ENCODE measurements at places on chromosomes 5 and 9.

DNA sequence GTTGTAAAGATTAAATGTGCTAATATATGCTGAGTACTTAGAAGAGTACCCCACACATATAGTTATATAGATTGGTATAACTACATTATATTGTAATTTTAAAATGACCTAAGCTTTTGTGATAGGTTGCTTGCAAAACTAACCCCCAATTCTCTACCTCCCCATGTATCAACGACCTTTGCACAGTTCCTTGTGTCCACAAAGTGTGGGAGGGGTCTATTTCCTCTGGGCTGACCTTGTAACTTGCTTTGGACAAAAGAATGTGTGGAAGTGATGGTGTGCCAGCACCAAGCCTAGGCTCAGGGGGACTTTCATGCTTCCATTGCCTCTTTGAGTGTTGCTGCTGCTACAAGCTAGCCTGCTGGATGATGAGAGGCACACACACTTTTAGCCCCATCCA, 20.6 kb downstream of the C5 start:
- no peak for DNase-seq

GRCh38 chr5:103315455-103315854, 56.9 kb downstream of the MACIR start:
- DNase-seq, result no peak

- no peak for DNase-seq
These were observed 288.1 kb downstream of the GADD45G start for GRCh38 chr9:89892920-89893319.

- DNase-seq, result no peak
These were observed 138.2 kb downstream of the MVB12B start for GRCh38 chr9:126464694-126465441.

- DNase-seq, result no peak
These were observed 229.8 kb upstream of the IL12B start for GRCh38 chr5:159560088-159560487.

GRCh38 chr5:1004461-1005248, 3.9 kb upstream of the NKD2 start:
- peak; percentile 37 for DNase-seq

DNA sequence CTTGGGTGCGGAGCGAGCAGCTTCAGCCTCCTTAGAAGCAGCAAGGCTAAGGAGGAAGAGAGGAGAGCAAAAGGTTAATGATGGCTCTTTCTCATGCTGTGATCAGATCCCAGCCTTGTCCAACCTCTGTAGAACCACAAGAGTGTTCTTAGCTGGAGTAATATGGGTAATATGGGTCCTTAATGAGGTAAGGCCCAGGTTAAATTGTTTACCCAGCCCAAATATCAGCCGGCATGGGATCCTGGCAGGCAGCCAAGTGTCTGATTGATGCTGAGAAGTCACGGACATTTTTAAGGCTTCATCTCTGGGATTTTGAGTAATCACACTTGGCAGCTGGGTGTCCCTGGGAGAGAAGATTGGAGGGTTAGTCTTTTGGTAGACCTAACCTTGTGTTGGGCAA, 32.3 kb downstream of the GLRA1 start:
- DNase-seq, result no peak

DNA sequence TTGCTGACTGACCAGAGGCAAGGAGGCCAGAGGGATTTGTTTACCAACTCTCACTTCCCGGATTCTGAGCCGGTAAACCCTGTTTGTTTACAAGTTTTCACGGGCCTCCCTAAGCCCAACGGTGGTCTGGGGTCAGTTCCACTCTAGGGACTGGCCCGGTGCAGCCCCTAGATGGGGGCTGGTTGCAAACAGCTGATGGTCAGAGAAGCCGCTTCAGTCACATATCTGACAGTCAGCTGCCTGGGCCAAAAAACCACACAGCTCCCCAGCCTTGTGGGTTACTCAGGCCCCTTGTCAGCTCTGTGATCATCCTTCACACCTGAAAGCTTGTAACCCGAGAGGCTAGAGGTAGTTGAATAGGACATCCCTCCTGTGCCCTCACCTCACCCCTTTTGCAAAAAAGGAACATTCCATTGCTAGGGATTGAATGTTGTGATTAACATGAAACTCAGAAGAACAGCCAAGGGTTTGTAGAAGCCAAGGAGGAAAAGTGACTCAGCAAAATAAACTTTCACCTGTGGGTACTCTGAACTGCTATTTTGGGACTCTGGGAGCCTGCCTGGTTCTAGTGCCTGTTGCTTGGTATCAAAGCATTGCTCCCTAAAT, 40.4 kb downstream of the SAR1B start:
- peak; percentile 26 for DNase-seq

DNA sequence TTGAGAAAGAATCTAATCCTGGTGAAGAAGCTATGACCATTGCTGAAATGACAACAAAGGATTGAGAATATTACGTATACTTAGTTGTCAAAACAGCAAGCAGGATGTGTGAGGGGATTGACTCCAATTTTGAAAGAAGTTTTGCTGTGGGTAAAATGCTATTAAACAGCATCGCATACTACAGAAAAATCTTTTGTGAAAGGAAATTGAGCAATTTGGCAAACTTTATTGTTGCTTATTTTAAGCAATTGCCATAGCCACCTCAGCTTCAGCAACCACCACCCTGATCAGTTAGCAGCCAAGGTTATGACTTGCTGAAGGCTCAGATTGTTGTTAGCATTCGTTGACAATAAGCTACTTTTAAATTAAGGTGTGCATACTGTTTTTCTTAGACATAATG, 22.5 kb upstream of the ARL14EPL start:
- peak; percentile 75 for DNase-seq
